ENCODE measurements at places on chromosomes 3 and 15.

GRCh38 chr3:8482263-8482662, 19.4 kb upstream of the LMCD1 start:
- no peak for DNase-seq

GRCh38 chr3:175287361-175287963, 428.3 kb downstream of the NAALADL2 start:
- no peak for DNase-seq

- DNase-seq, result no peak
Observed at GRCh38 chr3:153623834-153624233, 461.8 kb downstream of the RAP2B start.

GRCh38 chr15:88635318-88635717, 3.5 kb upstream of the ISG20 start:
- DNase-seq, result no peak

- DNase-seq, result peak; percentile 13
Observed at GRCh38 chr3:198046120-198046857, 86.3 kb downstream of the LMLN start.

DNA sequence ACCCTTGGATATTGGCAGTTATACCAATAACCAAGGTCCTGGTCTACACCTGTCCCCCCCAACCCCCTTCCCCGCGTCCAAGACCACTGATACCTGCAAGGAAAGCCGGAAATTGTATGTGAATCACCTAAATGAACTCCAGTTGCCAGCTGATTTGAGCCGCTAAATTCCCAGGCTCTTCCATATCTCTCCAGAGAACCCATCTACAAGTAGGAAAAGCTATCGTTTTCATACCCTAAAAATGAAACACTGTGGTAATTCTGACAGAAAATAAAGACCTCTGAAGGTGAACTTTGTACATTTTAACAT, 114.2 kb upstream of the ICE2 start:
- no peak for DNase-seq

GRCh38 chr15:57124036-57124435, 205.6 kb downstream of the TCF12 start:
- DNase-seq, result no peak

GRCh38 chr3:192933779-192934460, 16.3 kb upstream of the MB21D2 start:
- no peak for DNase-seq

DNA sequence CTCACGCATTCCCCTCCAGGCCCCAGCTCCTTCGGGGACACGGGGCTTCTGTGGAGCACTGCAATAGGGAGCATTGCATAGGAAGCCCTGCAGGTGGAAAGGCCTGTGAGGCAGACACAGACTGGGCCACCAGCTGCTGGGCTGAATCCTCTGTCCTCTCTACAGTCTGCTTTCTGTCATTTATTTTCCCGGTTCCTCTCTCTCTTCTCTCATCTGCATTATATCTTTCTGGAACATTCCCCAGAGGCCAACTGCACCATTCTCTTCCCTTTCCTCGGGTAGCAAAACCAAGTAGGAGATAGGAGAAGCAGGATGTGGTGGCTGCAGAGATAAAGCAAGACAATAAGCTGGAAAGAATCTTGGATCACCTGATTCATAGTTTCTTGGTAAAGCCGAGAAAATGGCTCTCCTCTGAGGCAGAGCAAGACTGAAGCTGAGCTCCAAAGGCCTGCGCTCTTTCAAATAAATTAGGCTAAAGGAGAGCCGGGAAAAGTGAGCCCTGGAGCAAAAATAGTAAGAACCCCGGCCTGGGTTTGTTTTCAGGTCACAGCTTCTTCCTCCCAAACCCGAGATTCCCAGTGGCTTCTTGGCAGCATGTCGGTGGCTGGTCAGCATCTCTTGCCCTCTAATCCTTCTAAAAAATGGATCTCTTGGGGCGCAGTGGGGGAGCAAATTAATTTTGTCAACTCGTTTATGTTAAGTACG, 5.3 kb downstream of the TM4SF4 start:
- peak; percentile 55 for DNase-seq

DNA sequence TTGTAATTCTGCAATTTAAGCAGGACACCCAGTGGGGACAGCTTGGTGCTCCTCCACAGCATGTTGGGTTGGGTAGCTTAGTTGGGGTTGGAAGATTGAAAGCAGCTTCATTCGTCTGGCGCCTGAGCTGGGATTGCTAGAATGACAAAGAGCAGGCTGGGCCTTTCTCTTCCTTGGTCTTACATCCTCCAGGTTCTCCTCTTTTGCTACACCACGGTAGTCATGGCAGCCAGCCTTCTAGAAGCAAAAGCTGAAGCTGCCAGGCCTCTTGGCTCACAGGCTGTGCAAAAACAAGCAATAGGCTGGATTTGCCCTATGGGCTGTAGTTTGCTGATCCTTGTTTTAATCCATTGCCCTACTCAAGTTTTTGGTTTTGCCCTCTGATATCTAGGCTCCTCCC, 3.2 kb upstream of the ANXA2 start:
- peak; percentile 60 for DNase-seq

- DNase-seq, result no peak
Observed at GRCh38 chr15:48408327-48408726, 77.1 kb downstream of the DUT start.

DNA sequence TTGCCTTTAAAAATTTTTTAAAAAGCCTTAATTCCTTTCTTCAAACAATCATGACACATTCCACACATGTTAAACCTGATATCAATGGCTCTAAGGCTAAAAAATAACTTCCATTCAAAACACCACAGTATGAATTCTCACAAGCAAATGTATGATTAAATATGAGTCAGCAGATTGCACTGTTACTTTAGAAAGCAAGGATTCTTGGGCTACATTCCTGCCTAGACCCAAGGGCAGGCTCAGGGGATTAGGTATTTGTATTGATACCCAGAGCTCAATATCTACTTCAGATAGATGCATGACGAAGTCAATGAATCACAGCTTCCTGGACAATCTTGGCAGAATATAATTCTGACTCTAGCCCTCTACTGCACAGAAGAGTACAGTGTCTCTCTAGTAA, 65.7 kb downstream of the RARB start:
- no peak for DNase-seq

DNA sequence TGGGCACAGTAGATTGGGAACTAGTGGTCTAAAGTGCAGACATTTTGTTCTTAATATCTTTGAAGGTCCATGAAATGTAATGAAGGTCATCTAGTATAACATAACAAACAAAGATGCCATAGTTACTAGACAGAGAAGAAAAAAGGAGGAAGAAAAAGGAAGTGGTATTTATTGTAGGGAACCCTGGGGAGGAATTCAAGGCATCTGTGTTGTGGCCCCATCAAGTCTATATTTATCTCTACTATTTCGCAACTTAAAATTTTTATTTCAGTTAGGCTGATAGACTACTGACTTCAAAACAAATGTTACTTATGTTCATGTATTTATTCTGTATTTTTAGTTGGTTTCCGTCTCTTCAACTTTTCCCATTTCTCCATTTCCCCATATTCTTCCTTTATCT, 48.9 kb upstream of the ZDHHC23 start:
- no peak for DNase-seq

- DNase-seq, result no peak
Observed at GRCh38 chr3:41920406-41920965, 41.4 kb downstream of the ULK4 start.

DNA sequence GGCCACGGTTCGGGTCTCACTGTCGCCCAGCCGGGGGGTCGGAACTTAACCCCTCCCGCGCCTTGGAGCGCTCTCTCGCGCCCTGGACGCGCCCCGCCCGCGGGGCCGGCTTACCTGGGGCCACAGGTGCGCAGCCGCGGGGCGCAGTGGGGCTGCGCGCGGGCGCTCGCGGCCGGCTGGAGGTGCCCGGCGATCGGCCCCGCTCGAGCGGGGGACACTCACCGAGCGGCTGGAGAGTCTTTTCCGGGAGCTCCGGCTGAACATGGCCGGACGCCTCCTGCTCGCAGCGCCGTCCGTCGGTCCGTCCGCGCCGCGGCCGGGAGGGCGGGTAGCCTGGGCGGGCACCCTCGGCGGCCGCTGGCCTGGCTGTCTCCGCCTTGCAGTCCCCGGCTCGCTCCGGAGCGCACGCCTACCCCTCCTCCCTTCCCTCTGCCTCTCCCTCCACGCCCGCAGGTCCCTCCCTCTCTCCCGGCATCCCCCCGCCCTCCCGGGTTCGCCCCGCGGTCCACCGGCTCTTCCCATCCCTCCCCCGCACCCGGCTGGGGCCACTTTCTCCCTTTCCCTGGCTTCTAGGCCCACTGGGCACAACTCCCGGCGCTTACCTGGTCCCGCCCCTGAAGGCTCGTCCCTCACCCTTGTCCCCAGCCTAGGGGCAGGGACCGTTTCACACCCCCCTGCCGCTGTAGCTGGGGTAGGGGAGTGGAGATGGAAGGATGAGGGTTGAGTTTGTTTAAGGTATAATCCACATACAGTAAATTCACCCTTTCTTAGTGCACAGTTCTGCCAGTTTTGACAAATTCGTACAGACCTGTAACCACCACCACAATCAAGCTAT, 220.1 kb upstream of the PRICKLE2 start:
- peak; percentile 76 for DNase-seq

- no peak for DNase-seq
Observed at GRCh38 chr3:95343767-95344166, 1280.9 kb downstream of the NSUN3 start.

- peak; percentile 59 for DNase-seq
Observed at GRCh38 chr15:89888214-89888804, 5.5 kb downstream of the AP3S2 start.

DNA sequence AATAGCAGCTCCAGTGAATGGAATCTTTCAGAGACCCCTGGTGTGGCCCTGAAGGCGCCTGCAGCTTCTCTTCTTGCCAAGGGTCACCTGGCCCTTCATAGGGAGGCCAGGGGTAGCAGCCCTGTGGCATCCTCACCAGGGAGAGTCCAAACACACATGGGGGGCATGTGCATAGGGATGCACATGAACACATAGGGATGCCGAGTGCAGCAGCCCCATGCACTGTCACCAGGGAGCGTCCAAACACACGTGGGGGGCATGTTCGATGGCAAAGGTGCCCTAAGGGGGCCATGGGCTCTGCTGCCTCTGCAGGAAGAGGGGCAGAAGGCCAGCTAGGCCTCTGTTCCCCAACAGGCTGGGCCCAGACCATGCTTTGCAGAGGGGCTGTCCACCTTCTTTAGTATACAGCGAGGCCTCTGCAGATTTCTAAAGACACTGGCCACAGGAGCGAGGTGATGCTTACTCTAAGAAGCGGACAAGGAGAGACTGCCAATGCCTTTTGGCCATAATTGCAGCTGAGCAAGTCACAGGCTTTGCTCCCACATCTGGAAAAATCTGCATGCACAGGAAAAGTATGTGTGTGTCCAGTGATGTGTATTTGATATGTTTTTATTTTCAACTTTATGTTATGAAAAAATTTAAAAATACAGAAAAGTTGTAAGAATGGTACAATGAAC, 21.0 kb downstream of the ANAPC13 start:
- peak; percentile 44 for DNase-seq

- no peak for DNase-seq
Observed at GRCh38 chr3:86989611-86990010, 1.3 kb downstream of the VGLL3 start.

DNA sequence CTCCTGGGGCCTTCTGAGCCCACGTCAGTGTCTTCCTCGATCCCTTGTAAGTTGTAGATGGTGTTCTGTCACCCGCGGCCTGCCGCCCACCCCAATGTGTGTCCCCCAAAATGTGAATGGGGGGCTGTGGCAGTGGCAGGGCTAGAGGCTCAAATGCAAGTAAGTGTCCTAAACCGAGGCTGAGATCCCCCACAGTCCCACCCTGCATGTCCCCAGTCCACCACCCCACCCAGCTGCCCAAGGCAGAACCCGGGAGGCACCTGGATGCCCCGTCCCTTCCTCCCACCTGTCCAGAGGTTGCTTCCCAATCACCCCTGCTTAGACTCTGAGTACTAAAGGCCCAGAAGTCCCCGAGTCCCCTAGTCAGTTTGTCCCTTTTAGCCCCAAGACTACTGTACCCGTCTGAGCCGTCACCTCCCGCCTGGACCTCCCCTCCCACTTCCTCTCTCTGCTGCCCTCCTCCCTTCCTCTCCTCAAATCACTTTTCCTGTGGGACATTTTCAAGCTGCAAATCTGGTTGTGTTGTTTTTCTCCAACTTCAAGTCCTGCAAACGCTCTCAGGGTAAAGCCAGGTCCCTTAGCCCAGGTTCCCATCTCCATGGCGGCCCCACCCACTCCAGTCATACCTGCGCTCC, 11.8 kb upstream of the PLXND1 start:
- DNase-seq, result no peak

DNA sequence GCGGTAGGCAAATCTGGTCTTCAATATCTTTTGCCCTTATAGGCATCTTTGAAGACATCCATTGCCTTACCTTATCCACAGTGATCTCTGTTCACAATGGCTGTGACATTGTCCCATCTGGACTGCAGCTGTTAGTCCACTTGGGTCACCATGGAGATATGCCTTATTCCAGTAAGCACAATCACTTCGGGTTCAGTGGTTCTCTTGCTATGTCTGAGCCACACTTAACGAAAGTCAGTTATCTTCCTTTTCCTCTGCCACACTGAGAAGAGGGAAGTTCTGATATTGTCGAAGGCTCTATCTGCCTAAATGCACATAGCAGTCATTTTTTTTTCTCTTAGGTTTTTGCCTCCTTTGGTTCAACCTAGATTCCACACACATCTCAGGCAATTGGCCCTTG, 119.0 kb upstream of the SATB1 start:
- DNase-seq, result no peak

- DNase-seq, result no peak
Observed at GRCh38 chr15:40957581-40958051, 4.3 kb downstream of the CHAC1 start.

GRCh38 chr3:185936273-185936629, 1.6 kb downstream of the TRA2B start:
- DNase-seq, result no peak

GRCh38 chr3:194224471-194225417, 88.8 kb downstream of the HES1 start:
- peak; percentile 37 for DNase-seq

DNA sequence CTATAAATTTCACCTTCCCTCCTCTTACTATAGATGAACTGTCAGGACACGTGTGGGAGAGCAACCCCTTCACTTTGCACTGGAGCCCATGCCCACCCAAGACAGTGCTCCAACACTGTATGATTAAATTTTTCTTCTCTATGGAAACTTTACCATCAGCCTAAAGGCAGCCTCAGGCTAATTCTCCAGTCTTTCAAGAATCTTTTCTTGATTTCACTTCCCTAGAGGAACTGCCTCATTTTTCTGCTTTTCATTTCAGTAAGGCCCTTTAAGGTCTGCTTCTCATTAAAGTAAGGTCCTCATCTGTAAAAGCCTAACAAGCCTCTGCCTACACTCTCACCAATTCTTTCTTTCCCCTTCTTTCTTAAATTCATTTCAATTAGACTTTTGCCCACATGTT, 137.3 kb downstream of the KCNMB2 start:
- DNase-seq, result no peak

- DNase-seq, result no peak
Observed at GRCh38 chr3:71809321-71810026, 24.5 kb upstream of the PROK2 start.

DNA sequence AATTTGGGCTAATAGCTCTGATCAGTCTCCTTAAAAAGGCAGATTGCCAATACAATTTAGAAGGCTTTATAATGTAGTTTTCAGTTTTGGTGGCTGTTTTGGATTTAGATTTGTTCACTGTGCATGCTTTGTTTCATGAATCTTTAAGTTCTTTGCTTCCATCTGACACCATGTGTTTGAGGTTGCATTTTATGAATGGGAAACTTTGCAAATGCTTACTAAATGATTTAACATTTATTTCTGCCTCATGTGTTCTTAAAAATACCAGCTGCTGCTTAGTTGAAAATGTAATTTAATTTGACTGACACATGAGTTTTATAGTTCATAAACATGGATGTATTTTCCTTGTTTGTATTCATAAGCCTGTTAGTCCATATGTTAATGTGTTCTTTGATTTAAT, 78.6 kb downstream of the RNF13 start:
- no peak for DNase-seq

- no peak for DNase-seq
Observed at GRCh38 chr3:52857133-52857532, 22.3 kb upstream of the MUSTN1 start.

GRCh38 chr3:179279837-179280236, 28.9 kb upstream of the KCNMB3 start:
- DNase-seq, result no peak

Data from mesendoderm (in vitro differentiated cells).